ENCODE measurements at places on chromosomes 16 and 17.

DNA sequence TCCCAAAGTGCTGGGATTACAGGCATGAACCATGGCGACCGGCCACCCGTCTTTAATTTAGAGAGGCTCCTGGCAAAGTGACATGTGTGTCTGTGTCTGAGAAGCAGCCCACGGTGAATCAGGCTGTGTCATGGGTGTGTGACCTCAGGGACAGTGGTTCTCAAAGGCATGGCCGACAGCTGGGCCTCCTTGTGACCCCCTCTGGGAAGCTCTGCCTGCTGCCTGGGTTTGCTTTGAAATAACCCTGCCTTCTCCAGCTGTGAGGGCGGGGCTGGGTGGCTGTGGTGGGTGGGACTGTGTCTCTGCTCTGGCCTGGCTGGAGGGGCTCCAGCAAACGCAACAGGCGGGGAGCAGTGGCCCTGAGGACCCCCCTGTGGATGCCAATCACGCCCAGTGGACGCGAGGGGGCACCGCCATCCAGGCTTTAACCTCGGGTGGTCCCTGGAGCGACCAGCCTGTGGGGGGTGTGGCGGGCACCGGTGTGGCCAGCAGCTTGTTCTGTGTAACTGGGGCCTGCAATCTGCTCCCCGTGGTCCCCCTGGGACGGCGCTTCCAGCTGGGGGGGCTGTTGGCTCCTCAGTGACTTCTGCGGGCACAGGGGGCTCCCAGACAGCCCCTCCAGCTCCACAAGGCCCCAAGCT lies 8.8 kb upstream of the APRT start:
- no peak for DNase-seq

DNA sequence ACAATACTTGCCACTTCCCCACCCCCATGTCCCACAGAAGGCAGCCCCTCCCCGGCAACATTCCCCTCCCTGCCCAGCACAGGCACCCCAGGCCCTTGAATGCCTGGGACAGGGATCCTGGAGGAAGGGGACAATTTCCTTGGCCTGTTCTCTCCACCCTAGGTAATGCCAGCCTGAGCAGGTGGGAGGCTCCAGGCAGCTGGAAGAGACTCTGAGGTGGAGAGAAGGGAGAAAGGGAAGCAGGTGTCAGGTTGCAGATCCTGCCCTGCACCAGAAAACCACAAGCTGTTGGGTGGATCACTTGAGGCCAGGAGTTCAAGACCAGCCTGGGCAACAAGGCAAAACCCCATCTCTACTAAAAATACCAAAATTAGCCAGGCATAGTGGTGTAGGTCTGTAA lies 8.9 kb downstream of the MPP2 start:
- no peak for DNase-seq

DNA sequence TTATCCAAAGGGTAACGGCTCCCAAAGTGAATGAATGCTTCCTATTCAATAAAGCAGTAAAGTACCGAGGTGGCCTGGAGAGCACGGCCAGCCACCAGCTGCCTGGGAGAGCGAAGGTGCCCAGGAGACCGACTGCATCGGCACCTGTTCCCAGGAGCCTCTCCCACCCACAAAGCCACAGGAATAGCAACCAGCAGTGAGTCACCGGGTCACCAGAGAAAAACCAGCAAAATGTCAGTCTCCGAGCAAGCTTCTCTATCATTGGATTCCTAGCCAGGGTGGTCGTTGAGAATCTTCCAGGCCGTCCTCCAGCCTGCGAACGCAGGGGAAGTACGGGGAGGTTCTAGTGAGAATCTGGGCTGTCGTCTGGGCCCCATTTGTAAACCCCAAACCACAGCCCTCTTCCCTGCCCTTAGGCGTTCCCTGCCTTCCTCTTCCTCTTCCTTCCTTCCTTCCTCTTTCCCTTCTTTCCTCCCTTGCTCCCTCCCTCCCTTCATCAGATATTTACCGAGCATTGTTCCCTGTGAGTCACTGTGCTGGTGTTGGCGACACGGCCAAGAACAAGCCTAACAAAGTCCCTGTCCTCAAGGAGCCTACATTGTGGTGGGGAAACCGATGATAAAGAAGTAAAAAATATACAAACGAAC lies 114.6 kb downstream of the SLC39A11 start:
- DNase-seq = no peak

DNA sequence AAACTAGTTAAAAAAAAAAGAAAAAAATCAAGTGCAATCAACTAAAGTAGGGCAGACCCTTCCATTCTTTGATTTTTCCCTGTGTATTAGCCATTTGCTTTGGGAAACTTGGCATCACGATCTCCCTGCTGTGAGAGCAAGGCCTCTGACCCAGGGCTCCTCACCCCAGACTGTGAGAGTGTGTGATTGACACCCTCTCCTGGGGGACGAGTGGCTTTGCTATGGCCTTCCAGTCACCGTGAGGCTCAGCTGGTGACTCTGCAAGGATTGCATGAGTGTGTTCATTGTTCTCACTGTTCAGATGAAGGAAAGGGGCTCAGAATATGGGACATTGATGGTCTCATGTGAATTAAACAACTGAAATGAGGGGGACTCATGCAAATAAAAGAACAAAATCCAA lies 69.0 kb upstream of the BCAR1 start:
- no peak for DNase-seq

DNA sequence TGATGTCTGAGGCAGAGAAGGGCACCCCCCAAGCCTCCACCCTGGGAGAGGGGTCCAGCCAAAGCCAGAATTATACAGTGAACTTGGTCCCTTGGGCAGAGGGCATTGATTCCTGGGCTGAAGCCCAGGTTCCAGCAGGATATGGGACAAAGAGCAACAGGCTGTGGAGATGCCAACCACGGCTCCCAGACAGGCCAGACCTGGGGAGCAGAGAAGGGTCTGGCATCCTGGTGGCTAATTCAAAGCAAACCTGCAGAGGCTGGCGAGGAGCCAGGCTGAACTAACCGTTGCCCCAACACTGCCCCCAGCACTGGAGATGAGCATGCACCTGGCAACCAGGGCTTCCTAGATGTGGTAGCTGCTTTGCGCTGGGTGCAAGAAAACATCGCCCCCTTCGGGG lies 3.0 kb downstream of the CES3 start:
- DNase-seq = no peak

- no peak for DNase-seq
Observed at GRCh38 chr16:12356632-12357340, 380.3 kb downstream of the SNX29 start.

DNA sequence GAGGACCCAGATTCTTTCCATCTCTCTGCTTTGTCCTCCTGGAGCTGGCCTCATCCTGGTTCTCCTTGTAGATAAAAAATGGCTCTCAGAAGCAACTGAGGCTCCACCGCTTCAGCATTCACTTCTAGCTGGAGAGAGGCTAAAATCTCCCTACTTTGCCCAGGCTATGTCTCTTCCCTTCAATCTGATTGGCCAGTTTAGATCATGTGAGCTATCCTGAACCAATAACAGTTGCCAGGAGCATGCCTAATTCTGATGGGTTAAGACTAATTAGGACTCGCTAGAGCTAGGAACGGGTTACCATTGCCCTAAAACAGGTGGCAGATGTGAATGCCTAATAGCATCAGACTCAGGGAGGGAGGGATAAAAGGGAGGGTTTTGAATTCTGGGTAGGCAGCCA lies 89.6 kb downstream of the GPR139 start:
- DNase-seq = no peak

- no peak for DNase-seq
Observed at GRCh38 chr17:29021226-29021625, 15.4 kb upstream of the SEZ6 start.

DNA sequence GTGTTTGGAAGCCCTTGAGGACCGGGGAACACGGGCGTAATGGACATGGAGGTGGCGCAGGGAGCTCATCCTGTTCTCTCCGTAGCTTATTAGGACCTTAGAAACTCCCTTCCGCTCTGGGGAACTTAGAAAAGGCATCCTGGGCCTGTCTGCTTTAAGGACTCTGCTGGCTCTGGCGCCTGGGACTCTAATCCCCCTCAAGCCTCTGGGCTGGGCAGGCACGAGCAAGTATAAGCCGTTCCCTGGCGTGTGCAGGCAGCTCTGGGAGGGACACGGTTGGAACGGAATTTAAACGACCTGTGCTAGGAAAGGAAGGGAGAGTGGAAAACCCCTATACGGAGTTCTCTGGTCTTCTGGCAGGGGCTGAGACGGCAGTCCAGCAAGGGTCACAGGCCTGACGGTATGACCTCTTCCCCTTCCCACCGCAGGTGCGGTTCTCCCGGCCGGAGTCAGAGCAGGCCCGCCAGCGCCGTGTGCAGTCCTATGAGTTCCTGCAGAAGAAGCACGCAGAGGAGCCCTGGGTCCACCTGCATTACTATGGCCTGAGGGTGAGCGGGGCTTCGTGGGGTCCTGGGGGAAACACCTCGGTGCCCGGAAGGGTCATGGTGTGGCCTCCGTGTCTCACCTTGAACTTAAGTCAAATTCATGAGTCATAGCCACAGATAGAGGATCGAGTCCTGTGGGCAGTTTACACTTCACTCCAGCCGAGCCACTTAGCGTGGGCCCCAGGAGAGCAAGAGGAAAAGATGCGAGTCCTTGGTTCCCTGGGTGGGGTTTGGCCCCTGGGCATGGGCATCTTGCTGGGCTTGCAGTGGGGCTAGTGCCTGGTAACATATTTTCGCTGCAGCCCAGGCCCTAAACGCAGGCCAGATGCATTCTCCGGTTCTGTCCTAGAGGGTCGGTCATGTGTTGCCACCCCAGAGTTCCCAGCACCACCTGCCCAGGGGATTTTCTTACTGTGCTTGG lies 17.7 kb downstream of the POLR3E start:
- DNase-seq = no peak

DNA sequence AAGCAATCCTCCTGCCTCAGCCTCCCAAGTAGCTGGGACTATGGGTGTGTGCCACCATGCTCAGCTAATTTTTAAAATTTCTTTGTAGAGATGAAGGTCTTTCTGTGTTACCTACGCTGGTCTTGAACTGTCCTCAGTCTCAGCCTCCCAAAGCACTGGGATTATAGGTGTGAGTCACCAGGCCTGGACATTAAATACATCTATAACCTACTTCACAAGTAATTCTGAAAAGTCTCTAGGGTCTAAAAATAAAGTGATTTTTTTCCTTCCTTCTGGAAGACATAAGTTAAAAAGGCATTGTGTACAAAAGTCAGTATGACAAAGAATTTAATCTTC lies 118.3 kb downstream of the PARN start:
- no peak for DNase-seq

GRCh38 chr16:88558457-88559442 lies 11.5 kb upstream of the ZC3H18 start:
- peak; percentile 77 for DNase-seq

DNA sequence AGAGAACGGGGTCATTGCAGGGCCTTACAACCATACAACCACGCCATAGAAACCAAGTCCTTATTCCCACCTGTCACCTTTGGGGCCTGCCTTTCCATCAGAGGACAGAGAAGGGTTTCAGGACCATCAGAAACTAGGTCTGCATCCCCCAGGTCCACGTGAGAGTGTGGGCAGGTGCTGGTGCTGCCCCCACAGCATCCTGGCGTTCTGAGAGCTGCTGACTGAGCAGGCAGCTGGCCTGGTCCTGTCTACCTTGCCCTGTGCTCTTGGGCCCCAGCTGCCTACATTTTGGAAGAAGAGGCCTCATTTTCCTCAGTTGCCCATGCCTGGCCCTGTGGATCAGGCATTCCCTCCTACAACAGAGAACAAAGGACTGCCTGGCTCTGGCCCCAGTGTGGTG lies 21.6 kb downstream of the ZNF276 start:
- DNase-seq = no peak

DNA sequence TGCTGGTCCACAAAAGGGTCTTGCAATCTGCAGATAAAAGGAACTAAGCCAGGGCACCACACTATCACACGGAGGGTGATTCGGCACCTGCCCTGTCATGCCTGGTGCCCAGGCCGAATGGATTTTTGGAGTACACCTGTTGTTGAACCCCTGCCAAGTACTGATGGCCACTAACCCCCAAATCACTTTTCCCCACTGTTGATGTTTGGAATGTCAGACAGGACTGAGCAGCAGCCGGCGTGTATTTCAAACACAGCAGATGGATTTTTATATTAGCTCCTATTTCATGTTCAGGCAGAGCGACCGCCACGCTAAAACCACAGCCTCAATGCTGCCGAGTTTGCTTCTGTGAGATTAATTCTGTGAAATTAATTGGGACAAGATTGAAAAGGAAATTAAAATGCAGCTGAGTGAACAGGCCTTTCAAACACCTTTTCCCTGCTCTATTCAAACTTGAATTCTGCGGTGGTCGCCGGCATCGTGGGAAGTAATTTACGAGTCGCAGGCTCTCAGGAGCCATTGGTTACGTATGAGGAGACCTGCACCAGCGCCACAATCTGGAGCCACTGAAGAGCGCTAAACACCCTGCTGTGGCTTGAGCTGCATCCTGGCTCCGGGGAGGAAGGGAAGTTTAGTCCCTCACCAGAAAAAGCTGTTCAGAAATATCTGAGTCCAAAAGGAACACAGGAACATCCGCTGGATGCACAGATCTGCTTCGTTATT lies 48.5 kb downstream of the SNX11 start:
- no peak for DNase-seq

DNA sequence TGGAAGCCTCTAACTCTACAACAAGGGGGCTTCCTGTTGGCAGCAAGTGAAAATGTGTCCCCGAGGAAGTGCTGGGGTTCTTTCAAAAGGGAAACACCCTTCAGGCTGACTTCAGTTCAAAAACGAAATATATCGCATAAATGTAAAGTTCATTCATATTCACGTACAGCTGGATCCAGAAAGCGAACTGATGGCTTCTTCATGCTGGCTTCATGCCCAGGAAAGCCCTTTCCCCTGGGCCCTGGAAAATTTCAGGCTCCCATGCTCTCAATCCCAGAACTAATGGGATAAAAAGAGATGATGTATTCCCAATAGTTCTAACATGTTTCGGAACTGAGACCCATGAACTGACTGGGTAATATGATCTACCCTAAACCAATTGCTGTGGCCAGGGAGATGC lies 104.7 kb upstream of the CDH13 start:
- no peak for DNase-seq

- no peak for DNase-seq
Observed at GRCh38 chr16:72769876-72770275, 278.1 kb downstream of the ZFHX3 start.

DNA sequence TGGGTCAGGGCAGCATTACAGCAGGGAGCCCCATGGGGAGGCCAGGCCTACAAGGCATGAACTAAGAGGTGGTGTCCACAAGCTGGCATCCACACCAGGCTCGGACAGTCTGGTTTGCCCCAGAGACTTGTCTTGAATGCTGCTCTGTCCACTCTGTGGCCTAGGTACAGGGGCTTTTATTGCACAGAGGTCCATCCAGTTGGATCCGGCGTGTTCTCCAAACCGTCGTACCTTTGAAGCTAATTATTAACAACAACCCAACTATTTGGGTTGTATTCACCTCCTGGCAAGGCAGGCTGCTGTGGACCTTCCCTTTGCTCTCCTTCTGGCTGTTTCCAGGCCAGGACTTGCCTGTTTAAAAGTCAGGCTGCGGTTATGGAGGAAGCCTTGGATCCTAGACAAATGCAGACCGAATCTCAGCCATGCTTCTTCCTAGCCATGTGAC lies 123.4 kb downstream of the CLEC16A start:
- no peak for DNase-seq

DNA sequence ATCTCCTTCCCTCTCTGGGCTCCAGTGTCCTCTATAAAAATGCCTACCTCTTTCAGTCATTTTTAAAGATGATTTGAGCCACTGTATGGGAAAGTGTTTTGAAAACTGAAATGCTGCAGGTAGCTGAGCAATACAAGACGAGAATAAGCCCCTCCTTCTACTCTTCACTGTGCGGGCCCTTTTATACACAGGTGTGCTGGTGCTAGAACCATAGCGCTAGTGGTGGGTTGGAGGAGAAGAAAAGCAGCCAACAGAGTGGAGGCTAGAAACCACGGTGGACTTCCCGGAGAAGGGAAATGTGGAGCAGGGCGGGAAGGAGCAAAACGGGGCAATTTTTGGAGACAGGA lies 58.2 kb upstream of the DLX4 start:
- no peak for DNase-seq

- DNase-seq = no peak
Observed at GRCh38 chr17:31371511-31372097, 19.9 kb upstream of the RAB11FIP4 start.
